Right renal pelvis (tissue), 4 donors: ENCODE measurements at places on chromosomes 1 and 21. TPM values are rescaled to one million over a fixed set of nuclear protein-coding genes. Genes with fewer than 3 reads are reported as not detected.
A peak's percentile ranks its signal among the peaks of the same experiment; 100 is the strongest.

GRCh38 chr1:203168256-203168786 lies 7.3 kb downstream of the MYBPH start:
- no peak for DNase-seq

DNA sequence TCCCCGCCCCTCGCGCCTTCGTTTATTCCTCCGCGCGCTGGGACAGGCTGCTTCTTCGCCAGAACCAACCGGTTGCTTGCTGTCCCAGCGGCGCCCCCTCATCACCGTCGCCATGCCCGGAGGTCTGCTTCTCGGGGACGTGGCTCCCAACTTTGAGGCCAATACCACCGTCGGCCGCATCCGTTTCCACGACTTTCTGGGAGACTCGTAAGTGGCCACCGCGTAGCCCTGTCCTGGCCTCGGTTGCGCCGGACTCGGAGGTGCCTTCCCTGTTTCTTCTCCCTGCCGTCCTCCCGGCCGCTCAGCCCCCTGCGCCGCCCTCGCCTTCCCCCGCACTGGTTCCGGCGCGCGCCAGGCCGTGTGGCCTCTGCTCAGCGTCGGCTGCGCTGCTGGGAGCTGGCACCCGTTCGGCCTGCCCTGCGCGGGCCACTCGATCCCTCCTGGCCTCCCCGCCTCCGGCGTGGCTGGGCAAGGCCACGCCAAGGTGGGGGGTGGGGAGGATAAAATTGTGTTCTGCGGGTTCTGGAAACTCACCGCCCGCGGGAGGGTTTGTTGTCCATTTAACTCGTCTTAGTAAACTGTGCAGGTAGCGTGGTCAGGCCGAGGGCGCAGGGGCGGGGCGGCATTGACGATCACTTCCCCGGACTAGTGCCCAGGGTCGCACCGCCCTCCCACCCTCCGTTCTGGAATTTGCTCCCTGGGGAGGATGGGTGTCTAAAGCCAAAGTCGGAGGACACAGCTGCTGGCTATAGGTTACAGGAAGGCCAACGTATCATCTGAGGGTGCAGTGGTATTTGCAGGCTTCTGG lies at the start of gene PRDX6:
Gene PRDX6, plus strand, starts transcription at position 50 of the 808 bp plus-strand sequence. Its CDS starts 63 bp downstream, at position 113.
- peak; percentile 74 for DNase-seq

GRCh38 chr1:11654939-11655808 lies 497 bp downstream of the FBXO44 start:
- DNase-seq: no peak

DNA sequence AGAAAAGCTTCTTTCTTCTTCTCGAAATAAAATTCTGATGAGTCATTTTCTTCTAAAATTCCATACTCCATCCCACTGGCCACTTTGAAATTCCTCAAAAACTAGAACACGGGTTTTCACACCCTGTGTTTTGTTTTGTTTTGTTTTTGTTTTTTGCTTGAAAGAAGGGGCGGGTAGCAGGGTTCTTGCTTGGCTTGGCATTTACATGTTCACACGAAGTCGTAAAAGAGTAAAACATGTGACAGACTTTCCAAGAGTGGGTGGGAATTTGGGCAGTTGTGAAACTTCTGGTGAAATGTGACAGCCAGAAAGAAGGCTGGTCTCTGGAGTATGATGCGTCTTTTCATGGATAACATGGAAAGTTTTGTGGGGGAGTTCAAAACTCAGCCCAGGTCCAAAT lies 47.1 kb upstream of the FMN2 start:
- DNase-seq: no peak

- DNase-seq: no peak
Measured at GRCh38 chr21:41518757-41519156, 10.8 kb upstream of the TMPRSS2 start.

DNA sequence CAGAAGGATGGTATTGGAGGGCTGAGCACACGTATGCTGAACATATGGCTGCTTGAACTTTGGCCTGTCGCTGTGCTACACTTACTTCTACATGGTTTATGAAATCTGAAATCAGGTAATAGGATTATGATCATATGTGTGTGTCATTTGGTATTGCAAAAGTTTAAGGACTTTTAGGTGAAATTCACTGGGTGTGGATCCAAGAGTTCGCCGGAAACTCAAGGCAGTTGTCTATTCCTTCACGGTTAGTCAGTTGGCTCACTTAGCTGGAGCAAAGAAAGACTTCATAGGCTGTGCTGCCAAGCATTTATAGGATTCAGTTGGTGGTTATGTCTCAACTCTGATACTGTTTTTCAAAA lies 927 bp downstream of the UAP1 start:
- peak; percentile 10 for DNase-seq

DNA sequence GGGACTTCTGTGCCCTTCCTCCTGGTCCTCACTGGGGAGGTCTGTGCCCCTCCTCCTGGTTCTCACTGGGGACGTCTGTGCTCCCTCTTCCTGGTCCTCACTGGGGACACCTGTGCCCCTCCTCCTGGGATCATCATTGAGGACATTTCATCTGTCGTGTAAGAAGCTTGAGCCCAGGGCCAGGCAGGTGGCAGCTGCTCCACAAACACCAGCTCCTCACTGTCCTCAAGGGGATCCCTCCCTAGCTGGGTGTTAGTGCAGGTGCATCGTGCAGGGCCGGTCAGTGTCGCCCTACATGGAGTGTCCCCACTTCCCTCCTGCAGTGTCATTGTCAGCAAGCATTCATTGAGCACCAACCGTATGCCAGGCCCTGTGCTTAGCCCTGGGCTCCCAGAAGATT lies 312.7 kb downstream of the PTPRU start:
- no peak for DNase-seq

DNA sequence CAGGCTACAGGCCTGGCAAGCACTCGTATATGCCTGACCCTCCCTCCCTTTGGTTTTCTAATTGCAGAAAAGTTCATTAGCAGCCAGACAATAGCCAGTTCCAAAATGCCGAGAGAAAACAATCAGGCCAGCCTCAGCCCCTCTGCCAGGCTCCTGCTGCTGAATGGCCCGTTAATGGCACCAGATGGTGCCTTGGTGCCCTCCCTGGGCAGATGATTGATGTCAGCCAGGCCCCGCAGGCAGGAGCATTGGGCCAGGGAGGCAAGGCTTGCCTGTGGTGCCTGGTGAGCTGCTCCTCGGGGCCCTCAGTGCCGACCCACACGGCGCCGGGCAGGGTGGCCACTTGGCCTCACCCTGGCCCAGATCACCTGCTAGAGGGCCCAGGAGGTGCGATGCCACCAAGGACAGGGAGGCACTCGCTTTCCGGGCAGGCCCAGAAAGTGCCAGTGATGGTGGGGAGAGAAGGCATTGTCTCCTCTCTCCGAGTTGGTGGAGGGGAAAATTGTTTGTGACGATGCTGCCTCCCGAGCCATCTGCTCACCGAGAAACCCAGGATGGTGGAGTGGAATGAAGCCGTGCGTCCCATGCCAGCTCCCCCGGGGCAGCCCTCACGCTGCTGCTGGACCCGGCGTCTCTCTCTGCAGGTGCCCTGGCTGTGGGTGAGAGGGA lies 28.1 kb downstream of the QSOX1 start:
- no peak for DNase-seq

DNA sequence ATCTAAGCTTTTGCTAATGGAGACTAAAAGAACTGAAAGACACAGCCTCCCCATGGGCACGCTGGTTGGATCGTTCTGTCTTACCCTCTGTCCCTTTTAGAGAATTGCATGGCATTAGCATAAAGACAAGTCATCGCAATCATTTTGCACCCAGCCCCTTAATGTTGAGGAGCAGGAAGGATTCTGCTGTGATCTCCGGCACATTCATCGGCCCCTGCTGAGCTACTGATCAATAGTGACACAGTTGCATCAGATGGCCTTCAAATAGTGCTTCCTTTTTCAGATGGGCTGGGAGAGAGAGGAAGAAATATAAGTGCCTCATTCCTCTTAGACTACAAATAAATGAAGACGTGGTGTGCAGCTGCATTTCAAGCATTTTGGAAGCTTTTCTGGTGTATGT lies 75.4 kb downstream of the NOS1AP start:
- DNase-seq: no peak

DNA sequence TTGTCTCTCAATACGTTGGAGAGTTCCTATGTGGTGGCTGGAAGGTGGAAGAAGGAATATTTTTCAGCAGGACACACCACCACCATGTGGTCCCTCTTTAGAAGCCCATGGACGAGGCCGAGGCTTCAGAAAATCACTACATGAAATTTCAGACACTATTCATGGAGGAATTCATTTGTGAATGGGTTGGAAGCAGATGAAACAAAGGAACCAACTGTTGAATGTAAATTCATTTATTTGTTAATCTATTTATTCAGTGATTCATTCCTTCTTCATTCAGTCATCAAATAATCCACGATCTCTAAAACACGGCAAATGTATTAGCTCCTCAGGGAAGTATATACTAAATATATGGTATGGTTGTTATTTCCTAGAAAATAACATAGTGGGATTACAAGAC lies 12.2 kb downstream of the SLC35F3 start:
- DNase-seq: no peak

- DNase-seq: no peak
Measured at GRCh38 chr1:112855152-112855828, 100.7 kb downstream of the SLC16A1 start.

DNA sequence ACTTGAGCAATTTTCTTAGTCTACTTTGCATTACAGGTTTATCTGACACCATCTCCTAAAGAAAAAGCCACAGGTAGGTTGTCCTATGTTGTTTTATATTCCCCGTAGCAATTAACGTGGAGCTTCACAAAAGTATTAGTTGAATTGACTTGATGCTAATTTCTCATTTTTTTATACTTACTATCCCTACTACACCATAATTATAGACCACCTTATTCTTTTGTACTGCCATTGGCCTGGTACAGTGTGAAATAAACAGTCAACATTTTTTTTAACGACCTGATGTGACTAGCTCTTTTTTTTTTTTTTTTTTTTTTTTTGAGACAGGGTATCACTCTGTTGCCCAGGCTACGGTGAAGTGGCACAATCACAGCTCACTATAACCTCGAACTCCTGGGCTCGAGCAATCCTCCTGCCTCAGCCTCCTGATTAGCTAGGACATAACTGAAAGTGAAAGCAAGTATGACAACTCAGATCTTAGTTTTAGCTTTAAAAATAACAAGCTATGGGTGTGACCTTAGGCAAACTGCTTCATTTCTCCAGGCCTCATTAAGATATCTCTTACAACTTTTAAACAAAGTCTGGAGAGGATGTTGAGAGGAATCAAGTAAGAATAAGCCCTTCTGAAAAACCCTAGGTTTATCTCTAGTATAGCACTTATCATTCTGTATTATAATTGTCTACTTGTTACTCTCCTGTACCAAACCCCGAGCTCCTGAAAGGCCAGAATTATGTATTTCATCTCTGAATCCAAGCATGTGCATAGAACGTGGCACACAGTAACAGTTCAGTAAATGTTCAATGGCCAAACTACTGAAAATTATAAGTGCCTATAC lies 49.5 kb downstream of the LUZP1 start:
- no peak for DNase-seq

Gene C21orf91
- 30.5 TPM for polyA plus RNA-seq

Gene FAM151A
- 24.6 TPM for polyA plus RNA-seq
